ENCODE measurements at places on chromosomes 3 and 15. TPM values are rescaled to one million over a fixed set of nuclear protein-coding genes. Genes with fewer than 3 reads are reported as not detected.

DNA sequence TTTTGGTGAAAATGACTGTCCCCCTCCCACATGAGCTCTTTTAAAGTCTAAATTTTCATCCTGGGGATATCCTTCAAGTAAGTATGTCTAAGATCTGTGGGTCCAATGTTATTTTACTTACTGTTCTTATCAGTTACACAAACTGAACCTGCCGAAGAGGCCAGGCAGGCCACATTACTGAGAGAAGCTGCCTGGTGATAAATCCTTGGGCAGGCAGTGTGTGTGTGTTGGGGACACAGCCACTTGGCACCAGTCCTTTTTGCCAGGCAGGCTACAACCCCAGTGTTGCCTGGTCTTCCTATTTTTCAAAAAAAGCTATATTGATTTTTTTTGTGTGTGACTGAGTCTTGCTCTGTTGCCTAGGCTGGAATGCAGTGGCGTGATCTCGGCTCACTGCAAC, 50.6 kb upstream of the RASA2 start:
- no peak overlapping the region for H3K27ac ChIP-seq
- no peaks in the 10 kb centered on the region for H3K27me3 ChIP-seq
- DNase-seq, result no peak
- no peaks in the 10 kb centered on the region for H3K36me3 ChIP-seq

DNA sequence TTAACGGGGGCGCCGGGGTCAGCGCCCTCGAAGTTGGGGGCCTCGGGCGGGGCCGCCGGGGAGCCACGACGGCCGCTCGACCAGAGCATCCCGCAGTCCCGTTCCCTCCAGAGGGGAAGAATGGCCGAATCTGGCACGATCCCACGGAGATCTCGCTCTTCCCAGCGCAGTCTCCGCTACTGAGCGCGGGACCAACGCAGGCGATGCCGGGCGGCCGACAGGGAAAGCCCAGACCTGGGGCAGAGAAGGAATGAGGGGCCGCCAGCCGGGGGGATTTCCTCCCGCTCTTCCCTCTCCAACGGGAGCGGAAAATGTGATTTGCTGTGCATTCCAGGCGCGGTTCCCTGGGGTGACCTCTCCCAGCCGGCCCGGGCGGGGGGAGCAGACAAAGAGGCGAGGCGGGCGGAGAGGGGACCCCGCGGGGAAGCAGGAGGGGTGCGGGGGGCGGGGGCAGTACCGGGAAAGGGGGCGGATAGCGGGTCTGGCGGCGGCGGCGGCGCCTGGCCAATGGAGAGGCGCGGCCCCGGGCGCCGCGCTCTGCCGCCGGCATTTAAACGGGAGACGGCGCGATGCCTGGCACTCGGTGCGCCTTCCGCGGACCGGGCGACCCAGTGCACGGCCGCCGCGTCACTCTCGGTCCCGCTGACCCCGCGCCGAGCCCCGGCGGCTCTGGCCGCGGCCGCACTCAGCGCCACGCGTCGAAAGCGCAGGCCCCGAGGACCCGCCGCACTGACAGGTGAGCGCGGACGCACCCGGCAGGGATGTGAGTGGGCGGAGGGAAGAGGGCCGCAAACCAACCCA, at the start of gene GREM1:
TSS of gene GREM1 (plus strand) at position 579 of the 801 bp plus-strand sequence. CDS start 12,687 bp downstream, outside the sequence.
- H3K4me1 ChIP-seq, result no peaks in the 10 kb centered on the region
- no peak within 1 kb of the TSS for H3K27ac ChIP-seq
- H3K4me3 ChIP-seq, result peak within 1 kb of the TSS; percentile 16
- no peaks in the 10 kb centered on the region for H3K27me3 ChIP-seq
- no peaks in the 10 kb centered on the region for H3K36me3 ChIP-seq

- H3K4me3 ChIP-seq, result no peak overlapping the region
- H3K27me3 ChIP-seq, result no peaks in the 10 kb centered on the region
- H3K36me3 ChIP-seq, result no peaks in the 10 kb centered on the region
- peaks cover 15% of the 10 kb centered on the region for H3K4me1 ChIP-seq
- DNase-seq, result no peak
Measured at GRCh38 chr15:57694279-57694678, 12.2 kb upstream of the POLR2M start.

DNA sequence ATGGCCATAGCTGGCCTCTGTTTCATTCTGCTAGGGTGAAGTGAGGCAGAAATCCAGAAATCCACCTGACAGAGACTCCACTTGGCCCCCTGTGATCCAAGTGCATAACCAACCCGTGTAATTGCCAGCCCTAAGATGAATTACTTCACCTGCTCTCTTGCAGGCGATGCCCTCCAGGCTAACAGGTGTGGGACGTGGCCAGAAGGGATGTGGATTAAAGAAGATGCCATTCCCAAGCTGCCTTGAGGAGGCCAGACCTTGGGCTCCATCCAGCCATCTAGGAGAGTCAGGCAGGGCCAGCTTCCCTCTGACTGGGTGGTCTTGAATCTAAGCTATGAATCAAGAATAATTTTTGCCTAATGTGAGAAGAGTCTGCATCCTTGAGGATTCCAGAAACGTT, 154.5 kb upstream of the BNIP2 start:
- no peaks in the 10 kb centered on the region for H3K27me3 ChIP-seq
- no peak overlapping the region for H3K27ac ChIP-seq
- no peak overlapping the region for H3K4me3 ChIP-seq

DNA sequence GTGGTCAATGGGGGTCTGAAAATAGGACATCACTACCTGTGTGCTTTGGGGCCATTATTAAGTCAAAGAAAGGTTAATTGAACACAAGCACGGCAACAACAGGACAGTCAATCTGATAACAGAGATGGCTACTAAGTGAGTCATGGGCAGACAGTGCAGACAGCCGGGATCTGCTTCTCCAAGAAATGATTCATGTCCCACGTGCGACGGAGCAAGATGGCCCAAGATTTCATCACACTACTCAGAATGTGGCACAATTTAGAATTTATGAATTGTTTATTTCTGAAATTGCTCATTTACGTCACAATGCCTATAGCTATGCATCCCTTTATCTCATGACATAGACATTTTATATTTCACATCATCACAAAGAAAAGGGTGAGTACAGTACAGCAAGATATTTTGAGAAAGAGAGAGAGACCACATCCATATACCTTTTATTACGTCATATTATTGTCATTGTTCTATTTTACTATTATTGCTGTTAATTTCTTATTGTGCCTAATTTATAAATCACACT, 770.6 kb upstream of the NR2F2 start:
- H3K4me3 ChIP-seq, result no peak overlapping the region
- DNase-seq, result no peak
- H3K36me3 ChIP-seq, result no peaks in the 10 kb centered on the region
- no peak overlapping the region for H3K27ac ChIP-seq

DNA sequence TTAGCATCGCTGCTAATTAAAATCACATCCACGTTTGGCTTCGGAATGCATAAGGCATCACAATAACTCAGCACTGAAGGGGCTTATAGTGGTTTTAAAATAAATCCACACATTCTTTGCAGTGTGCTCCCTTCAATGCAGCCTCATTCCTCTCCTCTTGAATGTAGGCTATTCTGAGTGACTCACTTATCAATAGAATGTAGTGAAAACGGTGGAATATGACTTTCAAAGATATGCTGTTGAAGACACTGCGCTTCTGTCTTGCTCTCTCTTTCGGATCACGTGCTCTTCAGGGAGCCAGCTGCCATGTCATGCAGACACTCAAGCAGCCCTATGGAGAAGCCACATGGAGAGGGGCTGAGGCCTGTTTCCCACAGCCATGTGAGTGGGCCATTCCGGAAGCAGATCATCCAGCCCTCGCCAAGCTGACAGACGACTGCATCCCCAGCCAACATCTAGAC, 87.4 kb downstream of the CRYGS start:
- no peak overlapping the region for H3K27ac ChIP-seq
- no peaks in the 10 kb centered on the region for H3K4me1 ChIP-seq
- DNase-seq, result no peak
- H3K36me3 ChIP-seq, result no peaks in the 10 kb centered on the region

DNA sequence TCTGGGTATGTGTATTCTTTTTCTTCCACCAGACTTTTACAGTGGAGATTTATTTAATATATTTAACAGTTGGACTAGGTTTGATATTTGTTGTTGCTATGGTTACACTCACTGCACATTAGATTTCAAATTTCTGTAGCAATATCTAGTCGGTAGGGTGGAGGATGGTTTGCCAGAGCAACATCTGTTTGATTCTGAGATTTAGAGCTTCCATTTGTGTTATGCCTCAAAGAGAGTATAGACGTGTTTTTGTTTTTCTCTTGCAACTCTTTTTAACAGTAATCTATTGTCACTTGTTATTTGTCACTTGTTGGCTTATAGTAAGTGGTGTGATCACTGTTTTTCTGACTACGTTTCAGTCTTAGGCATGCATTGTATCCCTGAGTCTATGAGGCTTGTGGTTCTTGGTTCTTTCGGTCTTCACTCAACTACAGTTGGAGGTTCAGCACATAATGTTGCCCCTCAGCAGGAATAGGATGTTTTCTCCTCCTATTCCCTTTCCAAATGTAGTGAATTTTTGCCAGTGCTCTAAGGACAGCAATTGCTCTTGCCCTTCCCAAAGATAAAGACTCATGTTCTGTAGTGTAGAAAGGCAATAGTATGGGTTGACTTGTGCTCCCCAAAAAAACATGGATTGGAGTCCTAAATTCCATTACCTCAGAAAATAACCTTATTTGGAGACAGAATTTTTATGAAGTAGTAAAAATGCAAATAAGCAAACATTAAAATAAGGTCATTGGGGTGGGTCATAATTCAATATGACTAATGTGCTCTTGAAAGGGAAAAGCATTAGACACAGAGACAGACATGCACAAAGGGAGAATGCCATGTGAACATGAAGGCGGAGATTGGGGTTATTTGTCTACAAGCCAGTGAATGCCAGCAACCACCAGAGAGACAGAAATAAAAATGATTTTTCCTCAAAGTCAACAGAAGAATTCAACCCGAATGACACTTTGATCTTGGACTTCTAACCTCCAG, 692.1 kb downstream of the DIPK2A start:
- H3K4me1 ChIP-seq, result no peaks in the 10 kb centered on the region
- H3K27ac ChIP-seq, result no peak overlapping the region
- H3K36me3 ChIP-seq, result no peaks in the 10 kb centered on the region
- no peak for DNase-seq

DNA sequence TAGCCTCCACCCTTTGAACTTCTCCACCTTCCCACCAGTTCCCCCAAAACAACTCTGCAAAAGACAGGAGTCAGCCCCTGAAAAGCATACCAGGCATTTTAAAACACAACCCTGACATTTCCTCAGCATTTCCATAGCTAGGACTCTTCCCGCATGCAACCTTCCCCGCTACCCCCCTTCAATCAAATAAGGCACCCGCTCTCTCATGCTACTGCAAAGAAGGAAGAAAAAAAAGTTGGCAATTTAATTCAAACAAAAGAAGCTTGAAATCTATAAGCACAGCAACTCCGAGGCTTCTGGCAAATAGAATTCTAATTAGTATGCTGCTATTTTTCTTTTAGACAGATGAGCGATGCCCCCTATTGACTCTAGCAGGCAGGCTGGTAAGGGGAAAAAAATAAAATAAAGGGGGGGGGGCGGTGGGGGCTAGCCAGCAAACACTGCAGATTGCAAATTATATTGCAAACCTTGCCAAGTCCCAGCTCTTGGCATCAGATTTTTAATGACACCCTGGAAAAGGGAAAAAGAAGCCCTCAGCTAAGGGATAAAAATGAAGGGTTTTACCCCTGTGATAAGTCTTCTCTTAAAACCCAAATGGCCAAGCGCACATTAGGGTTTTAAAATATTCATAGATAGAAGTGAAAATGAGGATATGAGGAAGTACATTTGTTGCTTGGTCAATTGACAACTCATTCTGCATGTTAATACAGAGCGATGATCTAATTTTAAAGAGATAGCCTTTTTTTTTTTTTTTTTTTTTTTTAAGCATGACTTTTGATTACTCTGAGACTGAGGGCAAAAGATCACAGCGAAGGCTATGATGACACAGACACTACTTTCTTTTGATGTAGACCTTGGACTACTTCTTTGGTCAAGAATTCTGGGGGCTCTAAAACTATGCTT, 255.2 kb downstream of the NR2F2 start:
- no peaks in the 10 kb centered on the region for H3K27me3 ChIP-seq
- DNase-seq, result no peak
- no peak overlapping the region for H3K27ac ChIP-seq
- H3K4me3 ChIP-seq, result no peak overlapping the region

DNA sequence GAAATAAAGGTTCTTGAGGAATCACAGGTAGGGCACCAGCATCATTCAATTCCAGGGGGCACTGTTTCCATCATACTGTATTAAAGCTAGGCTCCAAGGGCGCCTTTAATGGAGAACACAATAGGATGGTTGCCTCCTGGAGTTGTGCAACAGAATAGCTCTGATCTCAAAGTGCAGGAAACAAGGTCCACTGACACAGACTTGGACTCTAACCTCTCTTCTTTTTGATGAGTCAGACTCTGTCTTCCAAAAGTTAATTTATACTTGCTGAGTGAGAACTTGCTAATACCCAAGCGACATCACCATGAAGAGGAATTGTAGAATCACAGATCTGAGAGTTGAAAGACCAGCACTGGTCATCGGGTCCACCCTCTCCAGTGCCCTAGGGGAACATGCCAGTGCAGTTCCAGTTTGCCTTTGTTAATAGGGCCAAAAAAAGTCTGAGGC, 94.4 kb upstream of the PHLDB2 start:
- no peaks in the 10 kb centered on the region for H3K36me3 ChIP-seq
- DNase-seq, result no peak
- peaks cover 16% of the 10 kb centered on the region for H3K4me1 ChIP-seq
- peak overlapping the region; percentile 29 for H3K27ac ChIP-seq
- H3K27me3 ChIP-seq, result no peaks in the 10 kb centered on the region
- no peak overlapping the region for H3K4me3 ChIP-seq

DNA sequence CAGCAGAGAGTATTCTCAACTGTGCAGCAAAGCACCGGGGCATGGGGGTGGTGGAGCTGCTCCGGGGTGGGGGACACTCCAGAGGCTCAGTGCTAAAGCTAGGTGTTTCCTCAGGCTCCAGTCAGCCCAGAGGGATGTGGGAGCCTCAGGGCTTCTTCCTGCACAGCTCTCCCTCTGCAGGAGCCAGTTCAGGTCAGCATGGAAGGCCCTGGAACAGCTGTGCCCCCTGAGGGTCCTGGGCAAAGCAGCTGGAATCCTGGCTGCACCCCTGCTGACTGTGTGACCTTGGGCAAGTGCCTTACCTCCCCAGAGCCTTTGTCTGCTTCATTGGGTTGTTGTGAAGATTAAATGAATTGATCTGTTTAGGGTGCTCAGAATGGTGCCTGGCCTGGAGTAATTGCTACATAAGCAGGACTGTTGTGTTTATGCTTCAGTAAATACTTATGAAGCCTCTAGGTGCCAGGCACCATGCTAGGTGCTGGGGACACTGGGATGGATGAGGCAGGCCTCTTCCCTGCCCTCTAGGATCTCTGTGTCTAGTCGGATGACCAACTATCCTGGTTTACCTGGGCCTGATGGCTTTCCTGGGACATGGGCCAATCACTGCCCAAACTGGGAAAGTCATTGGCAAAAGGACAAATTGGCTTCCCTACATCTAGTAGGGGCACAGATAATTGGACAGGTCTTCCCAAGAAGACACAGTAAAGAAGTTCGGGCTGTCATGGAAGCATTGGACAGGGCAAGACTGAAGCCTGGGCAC, 64.2 kb upstream of the LCTL start:
- no peak overlapping the region for H3K27ac ChIP-seq
- H3K27me3 ChIP-seq, result no peaks in the 10 kb centered on the region
- no peak for DNase-seq
- H3K36me3 ChIP-seq, result no peaks in the 10 kb centered on the region
- H3K4me1 ChIP-seq, result no peaks in the 10 kb centered on the region

CA12 gene
- 10.2 TPM for total RNA-seq

STAB1 gene
- total RNA-seq, result 47.8 TPM

LPP gene
- total RNA-seq, result 44.3 TPM
